ENCODE measurements at places on chromosomes 3 and 15.
A peak's percentile ranks its signal among the peaks of the same experiment; 100 is the strongest.

- DNase-seq: no peak
These were observed 181.2 kb downstream of the NECTIN3 start for GRCh38 chr3:111252779-111253178.

DNA sequence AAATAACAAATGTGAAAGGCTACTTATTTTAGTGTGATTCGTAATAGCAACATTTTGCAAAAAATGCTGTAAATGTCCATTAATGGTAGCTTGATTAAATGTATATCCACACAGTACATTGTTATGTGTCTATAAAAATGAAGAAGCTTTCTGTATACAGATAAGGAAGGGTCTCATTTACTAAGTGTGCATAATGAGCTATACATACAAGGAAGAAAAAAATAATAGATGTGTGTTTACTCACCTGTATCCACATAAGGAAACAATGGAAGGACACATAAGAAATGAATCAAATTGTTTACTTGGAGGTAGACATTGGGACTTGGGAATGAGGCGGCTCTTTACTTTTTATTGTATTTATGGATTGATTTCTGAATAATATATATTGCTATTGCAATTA is 34.9 kb downstream of the MED12L start:
- DNase-seq: no peak

- DNase-seq: no peak
These were observed 24.5 kb downstream of the PLXNB1 start for GRCh38 chr3:48405343-48405881.

- DNase-seq: no peak
These were observed 319.8 kb downstream of the DOCK3 start for GRCh38 chr3:50994537-50994936.

- DNase-seq: no peak
These were observed 461.8 kb downstream of the RAP2B start for GRCh38 chr3:153623834-153624233.

DNA sequence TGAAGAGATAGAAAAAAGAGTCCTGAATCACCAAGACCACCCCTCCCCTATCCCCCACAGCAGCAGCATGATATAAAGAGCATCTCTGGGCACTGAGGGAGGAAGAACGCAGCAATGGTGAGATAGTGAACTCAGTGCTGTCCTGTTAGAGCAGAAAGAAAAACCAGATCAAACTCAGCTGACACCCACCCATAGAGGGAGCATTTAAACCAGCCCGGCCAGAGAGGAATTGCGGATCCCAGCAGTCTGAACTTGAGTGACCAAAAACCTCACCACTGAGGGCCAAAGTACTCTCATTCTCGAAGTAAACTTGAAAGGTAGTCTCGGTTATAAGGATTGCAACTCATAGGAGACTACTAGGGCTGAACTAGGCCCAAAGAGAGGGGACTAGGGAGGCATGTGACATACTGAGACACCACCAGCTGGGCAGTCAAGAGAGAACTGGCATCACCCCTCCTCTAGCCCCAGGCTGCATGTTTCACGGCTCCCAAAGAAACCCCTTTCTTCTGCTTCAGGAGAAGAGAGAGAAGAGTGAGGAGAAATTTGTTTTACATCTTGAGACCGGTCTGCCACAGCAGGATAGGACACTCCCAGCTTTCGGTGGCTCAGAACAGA is 39.2 kb upstream of the TGFBR2 start:
- no peak for DNase-seq

DNA sequence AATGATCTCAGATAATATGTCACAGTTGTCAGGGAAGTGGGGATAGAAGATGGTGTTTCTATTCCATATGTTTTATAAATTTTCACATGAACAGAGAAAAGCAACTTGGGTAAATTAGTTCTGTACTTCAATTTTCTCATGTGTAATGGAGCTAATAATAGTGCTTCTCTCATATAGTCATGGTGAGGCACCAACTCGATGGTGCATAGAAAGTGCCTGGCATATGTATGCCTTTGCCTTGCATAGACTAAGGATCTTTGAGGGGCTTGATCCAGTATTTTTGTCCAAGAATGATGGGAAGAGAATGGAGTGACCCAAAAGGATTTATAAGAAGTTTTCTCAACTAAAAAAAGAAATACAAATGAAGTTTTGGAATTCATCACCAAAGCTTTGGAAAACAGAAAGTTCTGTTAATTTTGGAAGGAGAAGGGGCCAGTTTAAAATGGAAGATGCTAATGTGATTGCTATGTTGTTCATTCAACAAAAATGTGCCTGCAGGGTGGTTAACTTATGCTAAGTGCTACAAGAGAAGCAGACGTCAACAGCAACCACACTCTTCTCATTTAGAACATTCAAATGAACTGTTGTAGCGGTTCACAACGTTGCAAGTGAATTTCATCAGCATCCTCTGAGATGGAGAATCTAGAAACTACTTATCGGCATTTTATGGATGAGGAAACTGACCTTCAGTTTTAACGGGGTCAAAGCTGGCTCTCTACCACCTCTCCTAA is 86.1 kb downstream of the RTP4 start:
- DNase-seq: no peak

DNA sequence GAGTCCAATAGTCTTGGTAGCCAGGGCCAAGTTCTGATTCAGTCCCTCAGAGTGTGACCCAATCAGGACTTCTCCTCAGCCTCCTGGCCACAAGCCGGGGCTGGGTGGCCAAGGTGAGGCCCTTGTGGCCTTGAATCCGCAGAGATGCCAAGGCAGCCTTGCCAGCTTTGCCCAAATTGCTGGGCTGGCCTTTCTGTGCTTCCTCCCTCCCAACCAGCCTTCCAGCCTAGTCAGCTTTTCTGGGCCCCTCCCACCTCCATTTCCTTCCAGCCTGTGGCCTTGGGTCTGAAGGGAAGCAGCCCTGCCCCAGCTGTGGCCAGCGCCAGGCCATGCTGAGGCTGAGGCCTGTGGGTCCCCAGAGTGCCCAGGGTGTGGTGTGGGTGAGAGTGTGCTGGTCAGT is 34.3 kb upstream of the ANKDD1A start:
- DNase-seq: no peak

GRCh38 chr15:56964182-56964581 is 45.7 kb downstream of the TCF12 start:
- DNase-seq: peak; percentile 17

DNA sequence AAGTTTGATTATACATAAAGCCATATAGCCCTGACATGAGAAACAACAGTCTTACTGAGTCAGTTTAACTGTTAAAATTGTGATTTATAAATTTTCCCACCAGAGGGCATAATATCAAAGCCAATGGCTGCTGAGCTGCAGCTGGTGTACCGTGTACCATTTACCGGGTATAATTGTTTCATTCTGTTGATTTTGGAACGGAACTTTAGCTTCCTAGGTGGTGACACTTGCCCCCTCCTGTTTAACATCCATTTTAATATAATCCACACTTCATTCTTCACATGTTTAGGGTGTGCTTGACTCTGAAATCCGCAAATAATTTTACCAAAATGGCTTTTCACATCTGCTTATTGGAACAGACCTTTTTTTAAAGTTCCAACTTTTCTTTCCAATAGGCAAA is 72.8 kb downstream of the SLC9A9 start:
- no peak for DNase-seq

DNA sequence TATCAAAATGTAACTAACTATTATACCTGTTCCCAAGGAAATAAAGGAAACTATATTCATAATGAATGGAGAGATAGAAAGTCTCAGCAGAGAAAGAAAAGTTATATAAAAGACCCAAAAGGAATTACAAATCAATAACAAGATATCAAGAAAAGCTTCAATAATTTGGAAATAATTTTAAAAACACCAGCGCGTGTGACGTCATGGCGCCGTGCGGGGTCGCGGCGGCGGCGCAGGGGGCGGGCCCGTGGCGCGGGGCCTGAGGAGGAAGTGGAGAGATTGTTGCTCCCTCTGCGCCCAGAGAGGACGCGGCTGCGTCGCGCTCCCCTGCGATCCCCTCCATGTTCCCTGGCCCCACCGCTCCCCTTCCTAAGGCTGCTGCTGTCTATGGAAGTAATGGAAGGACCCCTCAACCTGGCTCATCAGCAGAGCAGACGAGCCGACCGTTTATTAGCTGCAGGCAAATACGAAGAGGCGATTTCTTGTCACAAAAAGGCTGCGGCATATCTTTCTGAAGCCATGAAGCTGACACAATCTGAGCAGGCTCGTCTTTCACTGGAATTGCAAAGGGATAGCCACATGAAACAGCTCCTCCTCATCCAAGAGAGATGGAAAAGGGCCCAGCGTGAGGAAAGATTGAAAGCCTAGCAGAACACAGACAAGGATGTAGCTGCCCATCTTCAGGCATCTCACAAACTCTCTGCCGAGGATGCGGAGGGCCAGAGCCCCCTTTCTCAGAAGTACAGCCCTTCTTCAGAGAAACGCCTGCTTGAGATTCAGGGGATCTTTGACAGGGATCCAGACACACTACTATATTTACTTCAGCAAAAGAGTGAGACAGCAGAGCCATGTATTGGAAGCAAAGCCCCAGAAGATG is 4.1 kb downstream of the XCR1 start:
- no peak for DNase-seq

DNA sequence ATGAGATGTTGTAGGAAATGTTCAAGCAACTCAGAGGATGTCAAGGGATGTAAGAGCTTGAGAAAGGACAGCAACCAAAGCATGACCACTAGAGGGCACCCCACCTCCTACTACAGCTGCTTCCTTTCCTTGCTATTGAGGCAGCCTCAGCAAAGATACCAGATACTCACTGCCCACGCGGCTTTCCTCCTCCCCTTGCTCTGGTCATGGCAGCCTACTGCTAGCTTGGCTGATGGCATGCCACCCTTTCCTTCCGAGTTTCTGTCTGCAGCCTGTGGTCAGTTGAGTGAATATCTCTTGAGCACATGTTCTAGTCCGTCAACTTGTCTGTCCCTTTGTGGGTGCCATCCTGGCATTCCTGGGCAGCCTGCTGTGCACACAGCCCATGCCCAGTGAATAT is 4.4 kb upstream of the CXCR6 start:
- DNase-seq: peak; percentile 66

DNA sequence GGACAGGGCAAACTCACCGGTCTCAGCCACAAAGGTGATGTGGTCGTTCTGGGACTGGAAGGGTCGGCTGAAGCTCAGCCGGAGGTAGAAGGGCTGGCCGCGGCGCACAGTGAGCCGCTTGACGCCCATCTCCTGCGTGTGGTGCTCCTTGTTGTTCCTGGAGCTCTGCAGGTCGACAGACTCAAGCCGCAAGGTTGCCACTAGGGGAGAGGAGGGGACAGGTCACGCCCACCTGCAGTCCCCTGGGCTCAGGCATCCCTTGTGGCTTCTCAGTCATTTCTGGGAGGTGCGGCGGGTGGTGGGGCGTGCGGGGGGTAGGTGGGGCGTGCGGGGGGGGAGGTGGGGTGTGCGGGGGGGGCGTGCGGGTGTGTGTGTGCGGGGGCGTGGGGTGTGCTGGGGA is 26.7 kb upstream of the TGM5 start:
- no peak for DNase-seq

All from GM12878 (cell line).